Right renal pelvis (tissue), 4 donors: ENCODE measurements at places on chromosomes 3 and 15. TPM values are rescaled to one million over a fixed set of nuclear protein-coding genes. Genes with fewer than 3 reads are reported as not detected.

- no peak for DNase-seq
Observed at GRCh38 chr3:19891740-19892139, 42.3 kb downstream of the EFHB start.

GP5 gene
- polyA plus RNA-seq, result 0.58 TPM

DNA sequence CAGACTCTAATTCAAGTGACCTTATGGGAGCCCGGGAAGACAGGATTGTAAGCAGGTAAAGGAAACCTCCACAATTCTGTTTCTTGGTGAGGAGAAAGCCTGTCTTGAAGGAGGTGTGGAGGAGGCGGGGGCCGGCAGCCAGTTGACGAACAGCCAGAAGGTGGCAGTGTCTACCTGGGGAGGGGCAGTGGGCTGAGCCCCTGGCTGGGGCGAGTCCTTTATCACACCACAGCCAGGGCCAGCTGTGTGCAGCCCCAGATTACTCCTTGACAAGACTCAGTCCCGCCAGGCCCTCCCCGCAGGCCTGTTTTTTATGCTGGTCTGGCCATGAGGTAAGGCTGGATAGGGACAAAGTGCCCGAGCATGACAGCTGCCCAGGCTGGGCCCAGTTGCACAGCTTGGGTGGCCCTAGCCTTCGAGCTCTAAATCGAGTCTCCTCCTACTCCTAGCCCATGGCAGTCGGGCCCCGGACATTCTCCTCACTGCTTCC, 40.9 kb upstream of the IDH2 start:
- no peak for DNase-seq

DNA sequence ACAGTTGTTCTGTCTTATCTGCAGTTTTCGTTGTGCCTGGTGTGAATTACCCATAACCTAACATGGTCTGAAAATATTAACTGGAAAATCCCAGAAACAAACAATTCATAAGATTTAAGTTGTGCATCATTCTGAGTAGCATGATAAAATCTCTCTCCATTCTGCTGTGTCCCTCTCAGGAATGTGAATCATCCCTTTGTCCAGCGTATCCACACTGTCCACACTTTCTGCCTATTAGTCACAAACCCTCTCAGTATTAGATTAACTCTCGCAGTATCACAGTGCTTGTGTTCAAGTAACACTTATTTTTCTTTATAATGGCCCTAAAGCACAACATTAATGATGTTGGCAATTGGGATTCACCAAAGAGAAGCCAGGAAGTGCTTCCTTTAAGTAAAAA, 203.2 kb downstream of the CGGBP1 start:
- no peak for DNase-seq

DNA sequence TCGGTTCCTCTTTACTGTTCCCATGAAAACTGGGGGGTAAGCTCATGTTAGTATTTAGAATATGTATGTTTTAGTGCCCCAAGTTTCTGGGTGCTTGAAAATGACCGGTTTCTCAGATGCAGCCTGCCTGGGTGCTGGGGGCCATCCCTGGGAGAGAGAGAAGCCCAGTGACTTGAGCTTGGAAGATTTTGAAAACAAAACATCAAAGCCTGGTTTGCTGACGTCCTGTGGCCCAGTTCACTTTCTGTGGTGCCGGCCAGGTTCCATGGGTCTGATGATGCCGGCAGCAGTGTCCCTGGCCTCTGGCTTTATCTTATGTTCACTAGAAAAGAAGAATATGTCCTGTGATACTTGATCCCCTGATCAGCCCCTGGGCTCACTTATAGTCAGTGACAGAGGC, 17.1 kb downstream of the APBA2 start:
- DNase-seq, result no peak

PIERCE2 gene
- polyA plus RNA-seq, result 7.3 TPM

LRRC49 gene
- polyA plus RNA-seq, result 21.0 TPM

DNA sequence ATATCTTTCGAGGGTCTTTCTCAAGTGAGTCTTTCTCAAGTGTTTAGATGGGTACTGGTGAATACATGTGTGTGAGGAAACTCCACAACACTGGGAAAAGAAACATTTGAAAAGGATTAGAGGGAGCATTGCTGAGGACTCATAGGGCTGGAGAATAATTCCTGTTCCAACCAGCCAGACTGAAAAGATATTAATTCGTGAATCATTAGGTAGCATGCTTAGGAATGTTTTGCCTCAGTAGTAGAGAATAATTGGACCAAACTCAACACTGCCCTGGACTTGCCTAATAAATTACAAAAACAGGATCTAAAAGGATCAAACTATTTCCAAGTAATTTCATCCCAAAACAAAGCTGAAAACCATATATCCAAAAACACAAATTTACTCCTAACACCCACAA, 17.3 kb downstream of the PP2D1 start:
- no peak for DNase-seq

- no peak for DNase-seq
Observed at GRCh38 chr3:82493858-82494257, 732.4 kb upstream of the GBE1 start.

DNA sequence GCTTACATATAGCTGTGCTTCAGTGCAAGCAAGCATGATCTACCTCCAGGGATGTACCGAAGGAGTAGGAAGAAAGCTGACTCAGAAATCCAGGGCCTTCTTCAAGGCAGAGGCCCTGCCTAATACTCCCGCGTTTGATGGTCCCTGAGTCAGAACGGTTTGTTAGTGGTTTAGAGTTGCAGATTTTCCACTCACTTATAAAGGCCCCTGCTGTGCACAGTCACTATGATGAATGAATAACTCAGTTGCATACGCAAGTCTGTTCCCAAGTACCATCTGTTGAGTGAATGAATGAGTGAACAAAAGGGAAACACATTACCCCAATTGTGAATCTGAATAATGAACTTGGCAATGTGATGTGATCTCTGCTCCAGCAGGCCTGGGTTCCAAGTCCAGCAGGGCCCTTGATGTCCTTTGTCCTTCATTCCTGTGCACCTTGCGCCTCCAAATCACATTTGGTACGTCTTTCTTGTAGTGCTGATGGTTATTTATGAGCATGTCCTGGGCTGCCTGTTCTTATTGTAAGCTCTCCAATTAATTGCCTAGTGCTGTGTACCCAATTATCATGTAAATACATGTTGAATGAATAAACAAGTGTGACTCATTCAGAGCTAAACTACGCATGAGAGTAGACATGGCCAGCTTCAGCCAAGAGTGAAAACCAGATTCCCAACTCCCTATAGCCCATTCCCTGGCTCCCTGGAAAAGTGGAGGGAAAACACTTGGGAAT, 85.3 kb upstream of the LIMD1 start:
- DNase-seq, result no peak

- DNase-seq, result peak; percentile 15
Observed at GRCh38 chr3:22734207-22734606, 468.9 kb upstream of the UBE2E2 start.

DNA sequence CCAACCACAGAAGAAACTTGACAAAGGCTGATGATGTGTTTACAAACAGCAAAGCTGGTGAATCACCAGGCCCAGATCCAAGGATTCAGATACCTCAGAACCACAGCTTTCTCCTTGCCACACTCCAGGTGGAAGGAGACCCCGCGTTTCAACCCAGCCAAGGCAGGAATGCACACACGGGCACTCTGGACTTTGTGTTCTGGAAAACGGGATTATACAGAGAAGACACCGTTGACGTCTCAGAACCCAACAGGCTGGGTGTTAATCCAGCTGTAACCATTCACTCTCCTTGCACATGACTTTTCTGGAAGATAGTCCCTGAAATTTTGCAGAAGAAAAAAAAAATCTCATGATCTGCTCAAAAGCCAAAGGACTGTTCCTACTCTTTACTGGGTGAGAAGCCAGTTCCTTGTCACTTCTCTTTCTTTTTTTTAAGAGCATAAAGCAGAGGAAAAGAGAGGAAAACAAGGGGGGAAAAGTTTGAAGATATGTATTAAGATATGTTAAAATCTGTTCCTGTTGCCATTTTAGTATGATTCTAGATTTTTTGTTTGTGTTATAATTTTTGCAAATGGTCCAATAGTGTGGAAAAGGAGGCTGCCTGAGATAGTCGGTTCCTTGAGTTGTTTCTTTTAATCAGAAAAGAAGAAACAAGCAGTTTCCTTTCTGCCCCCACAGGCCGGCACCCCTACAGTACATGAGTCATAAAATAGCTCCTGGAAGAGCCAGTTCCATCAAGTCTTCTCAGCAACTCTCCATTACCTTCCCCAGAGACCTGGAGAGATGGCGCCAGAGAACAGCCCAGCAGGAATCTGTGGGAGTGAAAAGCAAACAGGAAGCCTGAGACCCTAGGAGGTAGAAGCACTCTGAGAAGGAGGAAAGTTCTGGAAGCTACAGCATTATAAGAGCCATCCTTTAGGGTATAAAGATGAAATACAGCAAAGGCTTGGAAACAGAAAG, 73.1 kb downstream of the RORA start:
- no peak for DNase-seq

PLS1 gene
- polyA plus RNA-seq, result 33.6 TPM

- DNase-seq, result no peak
Observed at GRCh38 chr3:39981547-39982184, 172.3 kb downstream of the MYRIP start.

GRCh38 chr3:171677706-171678105, 132.6 kb downstream of the PLD1 start:
- no peak for DNase-seq

PTPRG gene
- 93.4 TPM for polyA plus RNA-seq

- DNase-seq, result no peak
Observed at GRCh38 chr3:126109880-126110235, 25.9 kb upstream of the SLC41A3 start.

DNA sequence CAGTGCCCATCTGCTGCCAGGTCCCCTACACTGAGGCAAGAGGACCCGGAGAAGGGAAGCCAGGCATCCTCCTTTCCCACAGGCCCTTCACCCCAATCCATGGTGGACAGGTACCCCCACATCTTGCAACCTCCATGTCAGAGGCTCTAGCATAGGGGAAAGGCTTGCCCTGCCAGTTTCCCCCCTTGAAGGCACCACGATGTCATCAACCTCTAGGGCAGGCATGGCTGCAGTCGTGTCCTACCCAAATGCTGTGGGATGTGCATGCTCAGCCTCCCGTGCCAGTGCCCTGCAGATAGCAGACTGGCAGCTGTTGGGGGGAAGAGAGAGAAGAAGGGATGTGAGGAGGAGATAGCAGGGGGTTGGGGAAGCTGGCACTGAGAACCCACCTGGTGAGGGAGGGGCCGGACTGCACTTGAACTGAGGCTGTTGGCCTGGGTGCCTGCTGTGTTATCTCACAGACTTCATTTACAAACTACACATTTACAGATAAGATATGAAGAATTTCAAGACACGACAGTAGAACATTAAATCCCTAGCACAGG, 197.5 kb downstream of the ADAMTS9 start:
- no peak for DNase-seq

- peak; percentile 55 for DNase-seq
Observed at GRCh38 chr15:35545316-35545823, 595 bp downstream of the DPH6 start.

GLDN gene
- polyA plus RNA-seq, result 0.91 TPM

PRKCD gene
- polyA plus RNA-seq, result 22.8 TPM
